ENCODE measurements at places on chromosomes 3 and 15.

- DNase-seq, result no peak
Observed at GRCh38 chr3:9023226-9023590, 59.9 kb upstream of the RAD18 start.

GRCh38 chr3:72196377-72196929 lies 411.5 kb upstream of the PROK2 start:
- no peak for DNase-seq

DNA sequence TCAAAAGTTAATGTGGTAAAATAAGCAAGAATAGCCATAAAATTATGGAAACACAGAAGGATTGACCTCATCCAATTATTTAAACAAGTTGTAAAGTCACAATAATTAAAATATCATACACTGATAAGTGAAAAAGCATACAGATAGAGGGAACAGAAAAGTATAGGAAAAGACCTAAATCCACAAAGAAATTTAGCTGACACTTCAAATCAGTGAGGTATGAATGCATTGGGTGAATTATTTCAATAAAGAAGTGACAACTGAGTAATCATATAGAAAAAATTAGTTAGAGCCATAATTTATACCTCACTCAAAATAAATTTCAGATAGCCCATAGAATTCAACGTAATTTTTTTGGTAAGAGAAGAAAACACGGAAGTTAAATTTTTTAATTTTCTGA lies 25.1 kb downstream of the TFDP2 start:
- DNase-seq, result no peak

- no peak for DNase-seq
Observed at GRCh38 chr3:18843983-18844382, 304.3 kb upstream of the KCNH8 start.

- no peak for DNase-seq
Observed at GRCh38 chr3:77247817-77248216, 207.9 kb downstream of the ROBO2 start.

DNA sequence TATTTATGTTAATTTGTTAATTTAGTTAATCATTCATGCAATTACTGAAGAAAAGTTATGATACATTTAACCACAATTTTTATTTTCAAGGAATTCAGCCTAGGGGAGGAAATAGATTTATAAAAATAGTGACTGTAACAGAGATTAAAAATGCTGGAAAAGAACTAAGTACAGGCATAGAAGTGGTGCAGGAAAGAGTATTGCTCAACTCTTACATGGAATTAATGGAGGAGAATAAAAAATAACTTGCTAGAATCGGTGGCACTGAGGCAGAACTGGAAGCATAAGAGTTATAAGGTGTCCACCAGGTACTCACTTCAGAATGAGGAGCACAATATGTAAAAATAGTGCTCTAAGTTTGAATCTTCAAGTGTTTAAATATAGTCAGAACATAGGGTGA lies 13.5 kb upstream of the OR5AC2 start:
- no peak for DNase-seq

DNA sequence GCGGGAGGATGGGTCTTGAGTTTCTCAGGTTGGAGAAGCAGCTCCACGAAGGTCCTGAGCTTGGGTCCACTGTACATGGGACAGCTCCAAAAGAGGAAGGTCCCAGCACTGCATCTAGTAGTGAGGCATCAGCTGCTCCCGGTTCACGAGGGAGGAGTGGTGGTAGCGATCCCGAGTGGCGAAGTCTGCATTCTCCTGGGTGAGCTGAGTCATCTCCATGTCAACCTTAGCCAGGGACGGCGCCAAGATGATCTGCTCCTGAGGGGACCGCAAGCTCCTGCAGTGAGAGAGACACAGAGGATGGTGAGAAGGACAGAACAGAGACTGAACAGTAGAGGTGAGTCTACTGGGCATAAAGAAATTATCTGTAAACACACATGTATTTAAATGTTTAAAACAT lies 28.0 kb upstream of the HEG1 start:
- DNase-seq, result no peak

DNA sequence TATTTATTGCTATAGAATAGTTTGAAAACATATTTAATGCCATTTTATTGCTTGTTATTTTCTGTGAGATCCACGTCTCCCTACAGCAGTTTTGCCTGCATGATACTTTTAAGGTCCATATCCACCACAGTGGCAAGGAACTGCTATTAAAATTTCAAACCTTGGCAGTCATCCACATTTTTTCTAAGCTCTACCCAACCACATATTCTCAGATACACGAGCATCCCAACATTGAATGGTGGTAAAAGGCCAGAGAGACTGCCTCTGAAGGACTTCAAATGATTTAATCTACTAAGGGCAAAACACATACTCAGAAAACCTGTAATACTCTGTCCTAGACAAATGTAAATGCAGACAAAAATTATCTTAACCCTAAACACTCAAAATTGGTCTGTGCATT lies 173.1 kb downstream of the ERC2 start:
- no peak for DNase-seq

GRCh38 chr3:178474526-178474925 lies 61.7 kb upstream of the KCNMB2 start:
- no peak for DNase-seq

- no peak for DNase-seq
Observed at GRCh38 chr3:114623420-114624046, 329.7 kb downstream of the TIGIT start.

DNA sequence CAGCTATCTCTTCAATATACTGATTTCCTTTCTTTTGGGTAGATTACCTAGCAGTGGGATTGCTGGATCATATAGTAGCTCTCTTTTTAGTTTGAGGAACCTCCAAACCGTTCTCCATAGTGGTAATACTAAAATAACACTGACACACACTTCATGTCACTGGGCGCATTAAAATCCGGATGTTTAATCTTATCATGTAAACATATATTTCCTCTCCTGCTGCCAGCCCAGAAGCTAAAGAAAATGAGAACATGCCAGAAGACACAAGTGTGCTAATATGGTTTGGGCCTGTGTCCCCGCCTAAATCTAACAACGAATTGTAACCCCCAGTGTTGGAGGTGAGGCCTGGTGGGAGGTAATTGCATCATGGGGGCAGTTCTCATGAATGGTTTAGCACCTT lies 23.6 kb upstream of the KCNMB2 start:
- no peak for DNase-seq

GRCh38 chr15:69760890-69761568 lies 308.4 kb downstream of the RPLP1 start:
- DNase-seq, result peak; percentile 90

GRCh38 chr3:100708644-100708988 lies 678 bp upstream of the TFG start:
- no peak for DNase-seq

GRCh38 chr3:169454823-169455222 lies 208.7 kb downstream of the MECOM start:
- no peak for DNase-seq

GRCh38 chr3:1609416-1609815 lies 489.2 kb upstream of the CNTN4 start:
- no peak for DNase-seq

- DNase-seq, result no peak
Observed at GRCh38 chr3:42067326-42067725, 23.8 kb upstream of the TRAK1 start.

- no peak for DNase-seq
Observed at GRCh38 chr3:182671942-182672341, 121.4 kb upstream of the ATP11B start.

DNA sequence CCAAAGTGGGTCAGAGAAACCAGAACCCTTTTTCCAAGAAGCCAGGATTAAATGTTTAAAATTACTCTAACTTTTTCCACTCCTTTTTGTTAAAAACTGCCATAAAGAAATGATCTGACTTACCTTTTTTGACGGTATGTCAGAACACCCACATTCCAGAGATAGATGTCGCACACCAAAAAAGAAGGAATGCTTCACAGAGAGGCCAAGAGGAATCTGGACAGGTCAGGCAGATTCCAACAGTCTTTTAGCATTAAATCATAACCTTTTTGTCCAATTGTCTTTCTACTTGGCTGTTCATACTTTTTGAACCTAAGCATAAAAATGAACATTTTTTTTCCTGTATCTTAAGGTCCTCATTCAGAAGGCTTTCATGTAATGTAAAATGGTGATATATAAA lies 846.9 kb downstream of the NSUN3 start:
- DNase-seq, result no peak
